Osteoblast (primary cell): ENCODE measurements at places on chromosomes 5 and 9. TPM values are rescaled to one million over a fixed set of nuclear protein-coding genes. Genes with fewer than 3 reads are reported as not detected.

The RHOBTB3 gene
- 314 and 349 TPM in 2 replicates for total RNA-seq

The PCDHGA2 gene
- total RNA-seq, result 2.7 and 2.9 TPM in 2 replicates

The AUH gene
- 17.0 and 17.7 TPM in 2 replicates for total RNA-seq

The ARL14EPL gene
- total RNA-seq, result not detected in 2 replicates

The SLC12A7 gene
- total RNA-seq, result 6.9 and 8.0 TPM in 2 replicates

The CARD19 gene
- total RNA-seq, result 38.4 and 38.6 TPM in 2 replicates

The AIF1L gene
- under 0.01 TPM in 1 of 2 replicates, not detected in the other for total RNA-seq

The FAM219A gene
- total RNA-seq, result 8.5 and 9.4 TPM in 2 replicates

The MLANA gene
- total RNA-seq, result under 0.01 TPM in 1 of 2 replicates, not detected in the other

The CCNI2 gene
- not detected in 2 replicates for total RNA-seq

The MSX2 gene
- 1.5 and 2.2 TPM in 2 replicates for total RNA-seq

The PDLIM4 gene
- 47.7 and 67.7 TPM in 2 replicates for total RNA-seq

The EIF4E1B gene
- total RNA-seq, result not detected in 2 replicates

The FAM78A gene
- 0.36 and 0.59 TPM in 2 replicates for total RNA-seq

The NUDT12 gene
- 14.7 and 16.3 TPM in 2 replicates for total RNA-seq

The GBGT1 gene
- total RNA-seq, result 3.3 and 3.8 TPM in 2 replicates

The ZNF474 gene
- total RNA-seq, result 0.29 and 0.72 TPM in 2 replicates

The C9orf50 gene
- total RNA-seq, result under 0.01 and 0.36 TPM in 2 replicates

The FCN2 gene
- total RNA-seq, result not detected in 2 replicates

The TAF1L gene
- not detected in 2 replicates for total RNA-seq

The CCL19 gene
- total RNA-seq, result not detected in 2 replicates

The N4BP3 gene
- total RNA-seq, result under 0.01 TPM in 2 replicates

The NLN gene
- total RNA-seq, result 32.4 and 35.5 TPM in 2 replicates

The CSF2 gene
- not detected in 2 replicates for total RNA-seq

The NOTCH1 gene
- 10.5 and 14.4 TPM in 2 replicates for total RNA-seq

The CRHBP gene
- under 0.01 TPM in 1 of 2 replicates, not detected in the other for total RNA-seq

The B4GALT1 gene
- total RNA-seq, result 63.7 and 76.3 TPM in 2 replicates

The CCDC171 gene
- 5.8 and 8.0 TPM in 2 replicates for total RNA-seq

The SGCD gene
- 27.1 and 33.3 TPM in 2 replicates for total RNA-seq

The PCDHGC5 gene
- 3.6 and 5.3 TPM in 2 replicates for total RNA-seq

The AQP7 gene
- 0.59 TPM in 1 of 2 replicates, not detected in the other for total RNA-seq

The PCDHB5 gene
- 1.5 and 2.9 TPM in 2 replicates for total RNA-seq

The KIF24 gene
- total RNA-seq, result 1.8 TPM in 2 replicates

The MARCHF11 gene
- total RNA-seq, result not detected in 2 replicates

The SPAG8 gene
- total RNA-seq, result 0.88 and 2.2 TPM in 2 replicates

The AJM1 gene
- 0.88 and 1.1 TPM in 2 replicates for total RNA-seq

The ARSI gene
- 4.7 and 6.5 TPM in 2 replicates for total RNA-seq

The PRRX2 gene
- 27.5 and 34.8 TPM in 2 replicates for total RNA-seq

The OR1Q1 gene
- total RNA-seq, result under 0.01 TPM in 1 of 2 replicates, not detected in the other

The GFI1B gene
- under 0.01 TPM in 1 of 2 replicates, not detected in the other for total RNA-seq

The IFNA16 gene
- total RNA-seq, result not detected in 2 replicates

The ACTBL2 gene
- total RNA-seq, result not detected in 2 replicates

The IL7R gene
- 2.2 and 2.7 TPM in 2 replicates for total RNA-seq

The PRSS3 gene
- 2.2 and 3.5 TPM in 2 replicates for total RNA-seq

The C9orf152 gene
- not detected in 2 replicates for total RNA-seq

The PCDHB8 gene
- total RNA-seq, result 0.36 and 0.88 TPM in 2 replicates

The STKLD1 gene
- total RNA-seq, result 0.72 and 1.2 TPM in 2 replicates

The RGMB gene
- 70.9 and 81.3 TPM in 2 replicates for total RNA-seq

The WNK2 gene
- not detected in 2 replicates for total RNA-seq

The PELO gene
- 21.4 and 21.5 TPM in 2 replicates for total RNA-seq

The FBXL7 gene
- 13.4 and 14.4 TPM in 2 replicates for total RNA-seq

The KCNV2 gene
- total RNA-seq, result not detected in 2 replicates
